ENCODE measurements at places on chromosomes 2 and 18.

- DNase-seq = no peak
Measured at GRCh38 chr2:236583621-236584203, 14.1 kb downstream of the ACKR3 start.

DNA sequence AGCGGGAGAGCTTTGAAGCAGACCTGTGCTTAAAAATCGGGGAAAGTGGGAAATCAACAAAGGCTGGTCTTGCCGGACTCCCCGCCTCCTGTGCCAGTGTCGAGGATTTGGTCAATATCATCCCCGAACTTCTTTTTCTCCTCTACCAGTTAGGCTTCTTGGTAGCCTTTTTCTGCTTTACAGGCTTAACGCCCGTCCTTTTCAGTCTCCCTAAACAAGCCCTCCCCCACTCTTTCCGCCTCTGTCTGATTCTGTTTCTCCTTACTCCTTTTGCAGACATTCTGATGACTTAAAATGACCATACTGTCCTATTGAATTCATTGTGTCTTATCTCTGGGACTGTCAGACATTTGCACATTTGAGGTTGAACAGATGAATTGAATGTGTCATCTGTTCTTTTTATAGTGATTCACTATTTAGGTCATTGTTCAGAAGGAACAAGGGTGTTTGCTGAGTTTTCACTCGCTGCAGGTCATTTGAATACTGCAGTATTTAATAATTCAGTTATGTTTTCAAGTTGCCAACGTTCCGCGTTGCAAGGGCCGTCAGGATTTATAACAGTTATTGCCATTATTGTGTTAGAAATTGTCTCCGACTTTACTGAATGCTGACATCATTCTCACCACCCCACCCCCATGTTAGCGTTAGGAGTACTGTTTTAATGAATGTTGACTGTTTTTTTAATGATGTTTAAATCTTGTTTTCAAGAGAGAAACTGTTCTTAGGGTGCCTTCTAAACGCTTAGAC is 1.1 kb downstream of the ITGAV start:
- DNase-seq = peak; percentile 7

DNA sequence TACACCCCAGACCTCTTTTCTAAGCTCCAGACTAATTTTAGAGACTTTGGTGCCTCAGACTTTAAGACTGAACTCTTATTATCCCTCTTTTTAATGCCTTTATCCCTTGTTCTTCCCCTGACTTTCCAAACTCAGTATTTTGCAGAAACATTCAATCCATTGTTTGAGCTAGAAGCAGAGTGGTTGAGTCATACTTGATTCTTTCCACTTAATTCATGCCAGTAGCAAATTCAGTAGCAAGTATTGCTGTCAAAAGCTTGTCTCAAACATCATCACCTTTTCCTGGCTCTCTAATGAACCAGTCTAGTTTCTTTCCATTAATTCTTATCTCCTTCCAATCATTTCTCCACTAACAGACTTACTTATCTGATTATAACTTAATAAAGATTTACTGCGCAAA is 699.7 kb upstream of the ZNF804A start:
- DNase-seq = no peak

DNA sequence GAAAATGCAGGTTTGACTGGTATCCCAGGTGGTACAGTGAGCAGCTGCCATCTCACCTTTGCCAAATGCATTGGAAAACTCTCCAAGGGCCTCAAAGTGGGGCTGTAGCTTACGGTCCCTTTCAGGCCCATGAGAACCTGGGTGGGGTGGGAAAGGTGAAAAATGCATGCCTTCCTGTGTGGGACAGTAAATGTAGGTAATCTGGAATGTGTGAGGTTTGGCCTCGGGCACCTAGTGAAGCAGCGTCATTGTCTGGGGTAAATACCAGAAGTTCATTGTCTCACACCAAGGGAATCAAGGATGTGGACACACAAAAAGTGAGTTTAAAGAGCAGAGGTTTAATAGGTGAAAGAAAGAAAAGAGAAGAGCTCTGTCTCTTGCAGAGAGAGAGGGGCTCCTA is 36.6 kb downstream of the TIMM21 start:
- no peak for DNase-seq

GRCh38 chr18:80157708-80158343 is 48.8 kb downstream of the ADNP2 start:
- peak; percentile 72 for DNase-seq

DNA sequence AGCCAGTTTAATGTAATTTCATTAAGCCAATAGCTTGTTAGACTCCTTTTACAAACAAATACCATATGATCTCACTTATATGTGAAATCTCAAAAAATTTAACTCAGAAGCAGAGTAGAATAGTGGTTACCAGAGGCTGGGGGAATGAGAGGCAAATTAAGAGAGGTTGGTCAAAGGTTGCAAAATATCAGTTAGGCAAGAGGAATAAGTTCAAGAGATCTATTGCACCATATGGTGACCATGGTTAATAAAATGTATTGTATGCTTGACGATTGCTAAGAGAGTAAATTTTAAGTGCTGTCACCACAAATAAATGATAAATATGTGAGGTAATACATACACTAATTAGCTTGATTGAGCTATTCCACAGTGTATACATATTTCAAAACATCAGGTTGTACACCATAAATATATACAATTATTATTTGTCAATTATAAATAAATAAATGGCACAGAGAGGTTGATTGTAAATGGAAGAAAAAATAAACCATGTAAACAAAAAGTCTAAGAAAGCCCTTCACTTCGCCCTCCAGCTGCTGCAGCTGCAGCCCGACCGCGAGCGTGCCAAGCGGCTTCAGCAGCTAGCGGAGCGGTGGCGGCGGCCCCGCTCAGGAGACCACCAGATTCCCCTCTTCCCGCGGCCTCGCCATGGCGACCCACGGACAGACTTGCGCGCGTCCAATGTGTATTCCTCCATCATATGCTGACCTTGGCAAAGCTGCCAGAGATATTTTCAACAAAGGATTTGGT is 23.0 kb upstream of the ACTR2 start:
- DNase-seq = no peak

- no peak for DNase-seq
Measured at GRCh38 chr2:61363580-61363979, 107.3 kb downstream of the USP34 start.

DNA sequence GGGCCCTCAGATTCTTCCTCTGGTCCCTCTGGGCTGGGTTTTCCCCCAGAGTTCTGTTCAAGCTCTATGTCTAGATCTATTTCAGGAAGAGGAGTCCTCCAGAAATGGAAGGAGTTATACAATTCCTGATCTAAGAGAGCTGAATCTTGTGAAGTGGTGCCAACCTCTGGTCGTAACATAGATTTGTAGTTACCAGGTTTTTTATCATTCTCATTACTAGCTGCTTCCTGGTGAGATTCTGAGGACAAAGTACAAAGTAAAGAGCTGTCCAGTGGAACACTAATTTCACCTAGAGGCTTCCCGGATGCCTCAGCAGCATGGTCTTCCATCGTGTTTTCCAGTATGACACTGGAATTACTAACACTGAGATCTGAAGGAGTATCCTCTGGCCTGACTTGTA is 44.1 kb downstream of the PPP4R1 start:
- no peak for DNase-seq

- DNase-seq = no peak
Measured at GRCh38 chr18:76373297-76373696, 121.7 kb downstream of the ZNF516 start.

DNA sequence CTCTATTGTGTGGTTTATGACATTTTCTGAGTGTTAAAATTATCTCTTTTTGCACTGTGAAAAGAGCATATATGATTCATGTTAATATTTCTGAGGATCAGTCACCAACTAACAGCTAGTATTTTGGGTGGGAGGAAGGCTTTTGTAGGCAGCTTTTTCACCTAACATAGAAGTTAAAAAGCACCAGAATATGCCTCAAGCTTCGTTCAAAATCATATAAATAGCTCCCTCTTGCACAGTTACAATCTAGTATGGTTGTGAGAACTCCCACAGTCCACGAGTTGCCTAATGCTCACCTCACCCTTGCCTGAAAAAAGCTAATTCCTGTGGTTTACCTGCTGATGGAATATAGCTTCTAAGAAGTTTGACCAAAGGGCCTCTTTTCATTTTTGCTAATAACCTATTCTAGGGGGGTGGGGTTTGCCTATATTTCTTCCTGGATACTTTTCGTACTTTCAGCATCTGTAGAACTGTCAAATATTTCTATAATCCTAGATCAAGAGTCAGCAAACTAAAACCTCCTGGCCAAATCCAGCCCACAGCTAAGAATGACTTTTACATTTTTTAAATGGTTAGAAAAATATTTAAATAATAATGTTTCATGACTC is 167.1 kb upstream of the FOSL2 start:
- DNase-seq = no peak

GRCh38 chr2:200405599-200406298 is 99.3 kb downstream of the SPATS2L start:
- no peak for DNase-seq

DNA sequence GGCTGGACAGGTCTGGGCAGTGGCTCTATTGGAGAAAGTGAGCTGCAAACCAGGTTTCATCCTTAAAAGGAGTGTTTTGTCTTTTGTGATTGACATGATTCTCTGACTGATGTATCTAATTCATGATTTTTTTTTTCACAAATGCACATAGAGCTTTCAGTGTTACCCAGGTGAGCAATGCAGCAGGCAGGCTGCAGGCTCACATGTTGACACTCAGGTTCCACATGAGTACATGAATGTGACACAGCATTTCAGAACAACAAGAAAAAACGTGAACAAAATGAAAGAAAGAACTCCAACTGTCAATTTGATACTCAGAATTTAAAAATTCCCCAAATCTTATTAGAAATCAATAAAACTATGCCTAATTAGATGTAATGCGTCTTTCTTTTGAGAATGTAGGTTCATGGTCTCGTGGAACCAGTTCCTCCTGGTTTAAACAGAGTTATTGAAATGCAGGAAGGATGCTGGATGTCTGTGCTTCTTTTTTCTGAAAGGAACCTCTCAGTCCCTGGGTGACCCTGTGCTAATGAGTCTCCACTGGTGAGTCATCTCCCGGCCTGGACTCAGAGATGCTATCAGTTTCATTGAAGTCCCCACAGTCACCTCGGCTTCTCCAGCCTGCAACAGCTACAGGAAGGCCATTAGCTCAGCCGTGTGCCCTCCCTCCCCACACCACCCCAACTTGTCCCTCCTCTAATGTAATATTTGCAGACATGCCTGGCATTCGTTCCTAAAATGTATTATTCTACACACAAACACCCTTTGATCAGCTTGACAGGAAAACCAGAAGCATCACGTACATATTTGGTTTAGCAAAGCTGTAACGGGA is 430.4 kb downstream of the LPIN1 start:
- no peak for DNase-seq

DNA sequence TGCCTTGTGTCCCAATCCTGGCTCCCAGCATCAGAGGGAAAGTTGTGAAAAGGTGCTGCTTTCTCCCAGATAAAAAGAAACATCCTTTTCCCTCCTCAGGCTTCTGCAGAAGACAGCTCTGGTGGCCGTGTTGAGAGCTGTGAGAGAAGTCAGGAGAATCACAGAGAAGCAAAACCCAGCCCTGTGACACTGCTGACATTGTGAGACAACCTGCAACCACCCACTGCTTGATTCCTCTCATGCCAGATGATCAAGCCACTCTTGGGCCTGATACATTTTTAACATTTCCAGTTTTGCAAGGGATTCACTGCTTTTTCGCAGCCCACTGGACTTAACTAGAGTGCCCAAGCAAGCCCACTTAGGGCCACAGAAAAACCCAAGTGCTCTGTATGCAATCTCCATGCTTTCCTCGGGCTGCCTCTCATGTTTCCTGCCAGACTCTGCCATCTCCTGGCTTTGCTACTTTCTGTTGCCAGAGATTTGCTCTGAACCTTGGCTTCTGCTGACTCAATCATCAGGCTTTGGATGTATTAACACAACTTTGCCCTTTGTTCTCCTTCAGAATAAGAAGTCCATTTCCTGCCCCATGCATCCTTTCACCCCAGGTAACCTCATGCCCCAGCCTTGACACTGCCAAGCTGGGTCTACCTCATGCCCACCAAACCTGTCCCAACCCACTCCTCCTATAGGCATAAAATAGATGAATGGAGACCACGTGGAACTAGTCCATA is 24.9 kb upstream of the TTR start:
- no peak for DNase-seq

GRCh38 chr2:185857691-185858090 is 119.1 kb downstream of the FSIP2 start:
- no peak for DNase-seq

DNA sequence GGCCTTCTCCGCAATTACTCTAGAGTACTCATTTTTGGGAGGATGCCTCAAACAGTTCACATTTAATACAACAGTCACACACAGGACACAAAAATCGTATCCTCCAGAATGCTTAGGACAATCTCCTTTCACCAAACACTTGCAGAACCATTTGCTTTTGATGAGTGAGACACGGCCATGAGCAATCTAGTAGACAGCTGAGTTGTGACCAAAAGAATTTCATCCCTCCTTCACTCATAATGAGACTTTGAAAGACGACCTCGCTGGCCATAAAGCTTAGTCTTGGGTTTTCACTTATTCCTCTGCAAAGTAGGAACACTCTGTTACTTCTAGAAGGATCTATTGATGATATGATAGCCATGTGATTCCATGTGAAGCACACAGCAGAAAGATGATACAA is 87.5 kb upstream of the SLC35G4 start:
- DNase-seq = no peak

DNA sequence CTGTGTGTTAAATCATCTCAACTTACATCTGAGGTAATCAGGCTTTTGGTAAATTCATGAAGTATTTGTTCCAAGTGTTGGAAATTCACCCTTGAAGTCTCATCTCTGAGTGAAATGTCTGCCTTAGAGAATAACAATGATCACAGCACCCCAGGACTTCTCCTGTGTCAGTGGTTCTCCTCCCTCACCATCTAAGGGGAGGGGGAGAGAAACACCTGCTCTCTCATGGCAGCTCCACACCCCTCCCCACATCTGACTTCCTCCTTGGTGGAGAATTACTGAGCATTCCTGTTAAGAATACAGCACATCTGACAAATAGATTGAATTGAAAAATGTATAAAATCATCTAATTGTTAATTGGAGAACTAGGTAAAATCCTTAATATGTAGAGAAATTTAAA is 532.1 kb downstream of the RNF144A start:
- DNase-seq = no peak

- no peak for DNase-seq
Measured at GRCh38 chr2:43312755-43313641, 86.6 kb upstream of the ZFP36L2 start.

- no peak for DNase-seq
Measured at GRCh38 chr2:105777031-105777482, 32.3 kb downstream of the NCK2 start.

DNA sequence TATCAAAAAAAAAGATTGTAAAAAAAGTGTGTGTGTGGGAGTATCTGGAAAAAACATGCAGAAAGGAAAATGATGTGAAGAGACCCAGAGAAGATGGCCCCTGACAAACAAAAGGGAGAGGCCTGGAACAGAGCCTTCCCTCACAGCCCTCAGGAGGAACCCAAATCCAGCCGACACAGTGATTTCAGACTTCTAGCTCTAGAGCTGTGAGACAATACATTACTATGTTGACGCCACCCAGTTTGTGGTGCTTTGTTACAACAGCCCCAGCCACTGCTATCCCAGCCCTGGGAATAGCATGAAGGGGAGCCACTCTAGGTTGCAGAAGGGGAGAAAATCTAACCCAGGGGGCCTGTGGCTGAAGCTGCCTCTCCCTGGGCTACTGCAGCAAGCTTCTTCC is 59.0 kb upstream of the ZBTB7C start:
- no peak for DNase-seq

Measured in stimulated activated CD4-positive, alpha-beta T cell treated with anti-CD3 and anti-CD28 coated beads, Interleukin-1b, Interleukin-23, amount 100 ng/mL, for 48 hours (primary cell).